ENCODE measurements at places on chromosomes 12 and 14. TPM values are rescaled to one million over a fixed set of nuclear protein-coding genes. Genes with fewer than 3 reads are reported as not detected.
A peak's percentile ranks its signal among the peaks of the same experiment; 100 is the strongest.

The MEG3 gene
- total RNA-seq: not detected

The DENND5B gene
- total RNA-seq: 6.1 TPM

The NOVA1 gene
- total RNA-seq: 0.31 TPM

The NRL gene
- 2.8 TPM for total RNA-seq

The TPH2 gene
- not detected for total RNA-seq

The PLEKHD1 gene
- not detected for total RNA-seq

The DPF3 gene
- total RNA-seq: not detected

The UBE2N gene
- 116 TPM for total RNA-seq

The SELPLG gene
- total RNA-seq: 0.74 TPM

The DDN gene
- 5.2 TPM for total RNA-seq

GRCh38 chr14:65810322-65810721 is 397.8 kb downstream of the FUT8 start:
- no peak for DNase-seq

DNA sequence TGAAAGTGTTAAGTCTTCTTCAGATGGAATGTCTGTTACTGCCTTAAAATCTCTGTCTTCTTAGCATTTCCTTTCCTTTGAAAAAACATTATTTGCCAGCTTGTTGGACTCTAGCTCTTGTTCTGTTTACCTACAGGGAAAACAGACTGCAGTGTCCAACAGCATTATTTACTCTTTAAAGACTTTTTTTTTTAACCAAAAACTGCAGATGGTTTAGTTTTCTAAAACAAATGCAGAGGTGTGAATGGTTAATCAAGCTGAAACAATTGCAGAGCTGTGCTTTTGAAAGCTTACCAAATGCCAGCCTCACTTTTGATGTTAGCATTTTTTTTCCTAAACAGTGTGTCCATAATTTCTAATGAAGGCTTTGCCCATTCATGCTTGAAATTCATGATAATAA is 323.3 kb downstream of the TMEM117 start:
- DNase-seq: peak; percentile 65

DNA sequence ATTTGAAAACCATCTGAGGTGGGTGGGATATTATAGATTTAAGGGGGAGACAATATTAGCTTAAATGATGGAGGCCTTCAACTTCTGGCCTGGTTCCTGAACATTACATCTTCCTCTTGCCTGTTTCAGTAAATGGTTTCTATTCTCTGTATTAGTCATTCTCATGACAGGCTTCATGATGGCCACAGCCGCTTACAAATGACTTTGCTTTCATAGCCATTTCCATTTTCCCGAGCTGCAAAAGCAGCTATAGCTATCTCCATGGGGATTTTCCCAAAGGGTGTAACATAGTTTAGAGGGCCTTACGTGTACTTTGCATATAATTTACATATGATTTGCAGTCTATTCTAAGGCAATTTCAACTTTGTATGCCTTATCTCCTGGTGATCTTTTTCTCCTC is 121.8 kb downstream of the NRXN3 start:
- DNase-seq: no peak

GRCh38 chr14:100748944-100749343 is 22.3 kb downstream of the DLK1 start:
- no peak for DNase-seq

GRCh38 chr12:77102123-77102522 is 36.8 kb upstream of the E2F7 start:
- no peak for DNase-seq

- no peak for DNase-seq
Measured at GRCh38 chr14:75610834-75611233, 32.4 kb downstream of the FLVCR2 start.

DNA sequence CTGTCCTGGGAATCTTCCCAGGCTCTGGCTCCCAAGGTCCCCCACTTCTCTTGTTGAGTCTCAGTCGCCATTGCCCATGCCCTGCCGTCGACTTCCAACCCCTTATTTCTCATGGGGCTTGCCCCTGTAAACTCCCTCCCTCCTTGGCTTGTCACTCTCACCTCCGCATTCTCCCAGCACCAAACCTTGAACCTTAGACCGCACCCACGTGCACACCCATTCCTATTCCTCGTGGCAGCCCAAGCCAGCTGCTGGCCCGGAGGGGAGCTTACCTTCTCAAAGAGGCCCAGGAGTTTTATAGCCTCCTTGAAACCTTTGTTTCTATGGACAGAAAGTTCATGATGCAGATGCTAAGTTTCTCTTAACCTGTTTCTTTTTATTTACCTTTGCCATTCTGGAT is 4.6 kb downstream of the JDP2 start:
- no peak for DNase-seq

GRCh38 chr14:24806061-24806678 is 172.2 kb upstream of the GZMB start:
- peak; percentile 4 for DNase-seq

DNA sequence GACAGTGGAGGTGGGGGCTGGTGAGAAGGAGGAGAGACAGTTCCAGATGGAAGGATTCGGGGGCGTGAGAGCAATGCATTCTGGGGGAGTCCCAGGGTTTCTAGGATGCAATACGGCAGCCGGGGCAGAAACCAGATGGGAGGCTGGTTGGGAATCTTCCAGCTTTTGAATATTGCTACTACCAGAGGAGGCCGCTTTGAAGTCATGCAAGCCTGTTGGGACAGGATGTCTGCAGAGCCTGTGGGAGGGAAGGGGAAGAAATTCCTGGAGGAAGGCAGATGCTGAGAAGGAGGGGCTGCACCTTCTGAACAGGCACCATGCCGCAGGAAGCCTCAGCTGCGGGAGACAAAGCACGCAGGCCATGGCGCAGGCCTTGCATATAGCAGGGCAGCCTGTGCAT is 105.4 kb downstream of the APAF1 start:
- DNase-seq: peak; percentile 33

GRCh38 chr14:100880271-100881101 is 23.0 kb downstream of the RTL1 start:
- peak; percentile 77 for DNase-seq

GRCh38 chr12:16833376-16834015 is 227.5 kb upstream of the LMO3 start:
- no peak for DNase-seq

GRCh38 chr12:65492998-65493912 is 214.8 kb downstream of the MSRB3 start:
- no peak for DNase-seq

- no peak for DNase-seq
Measured at GRCh38 chr14:62745496-62745895, 299.8 kb downstream of the KCNH5 start.

- no peak for DNase-seq
Measured at GRCh38 chr14:26597589-26598080, at the start of gene NOVA1. Gene NOVA1 (minus strand): TSS chr14:26598033. CDS start chr14:26597436, 597 bp downstream.

- DNase-seq: no peak
Measured at GRCh38 chr14:100755649-100756048, 29.0 kb downstream of the DLK1 start.

- DNase-seq: peak; percentile 88
Measured at GRCh38 chr12:130871286-130872178, at the start of gene RAN. Gene RAN (plus strand): TSS chr12:130872066. CDS start chr12:130872594, 528 bp downstream.

DNA sequence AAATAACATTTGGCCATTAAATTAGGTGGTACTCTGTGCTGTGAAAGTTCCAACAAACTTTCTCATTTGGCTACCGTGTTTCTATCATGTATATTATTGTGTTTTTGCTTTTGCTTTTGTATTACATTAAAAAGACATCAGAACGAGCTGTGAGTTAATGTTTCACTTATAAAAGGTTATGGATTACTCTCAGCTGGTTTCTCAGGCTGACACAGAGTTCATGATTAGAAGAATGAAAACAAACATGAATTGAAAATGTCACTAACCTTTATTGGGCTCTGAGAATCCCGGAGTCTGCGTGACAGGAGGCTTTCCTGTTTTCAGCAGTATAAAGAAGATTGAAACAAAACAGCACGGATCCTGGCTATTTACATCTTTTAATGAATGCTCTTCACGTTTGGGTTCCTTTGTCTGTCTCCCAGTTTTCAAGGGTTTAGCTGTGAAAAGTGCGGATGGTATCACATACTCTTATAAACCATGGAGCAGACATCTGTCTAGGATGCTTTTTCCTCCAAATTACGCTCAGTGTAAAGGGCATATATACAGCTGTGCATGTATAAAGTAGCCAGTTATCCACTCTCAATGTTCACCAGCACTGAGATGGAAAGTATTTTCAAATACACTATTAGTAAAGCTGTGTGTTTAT is 153.6 kb downstream of the PTCSC3 start:
- DNase-seq: no peak

DNA sequence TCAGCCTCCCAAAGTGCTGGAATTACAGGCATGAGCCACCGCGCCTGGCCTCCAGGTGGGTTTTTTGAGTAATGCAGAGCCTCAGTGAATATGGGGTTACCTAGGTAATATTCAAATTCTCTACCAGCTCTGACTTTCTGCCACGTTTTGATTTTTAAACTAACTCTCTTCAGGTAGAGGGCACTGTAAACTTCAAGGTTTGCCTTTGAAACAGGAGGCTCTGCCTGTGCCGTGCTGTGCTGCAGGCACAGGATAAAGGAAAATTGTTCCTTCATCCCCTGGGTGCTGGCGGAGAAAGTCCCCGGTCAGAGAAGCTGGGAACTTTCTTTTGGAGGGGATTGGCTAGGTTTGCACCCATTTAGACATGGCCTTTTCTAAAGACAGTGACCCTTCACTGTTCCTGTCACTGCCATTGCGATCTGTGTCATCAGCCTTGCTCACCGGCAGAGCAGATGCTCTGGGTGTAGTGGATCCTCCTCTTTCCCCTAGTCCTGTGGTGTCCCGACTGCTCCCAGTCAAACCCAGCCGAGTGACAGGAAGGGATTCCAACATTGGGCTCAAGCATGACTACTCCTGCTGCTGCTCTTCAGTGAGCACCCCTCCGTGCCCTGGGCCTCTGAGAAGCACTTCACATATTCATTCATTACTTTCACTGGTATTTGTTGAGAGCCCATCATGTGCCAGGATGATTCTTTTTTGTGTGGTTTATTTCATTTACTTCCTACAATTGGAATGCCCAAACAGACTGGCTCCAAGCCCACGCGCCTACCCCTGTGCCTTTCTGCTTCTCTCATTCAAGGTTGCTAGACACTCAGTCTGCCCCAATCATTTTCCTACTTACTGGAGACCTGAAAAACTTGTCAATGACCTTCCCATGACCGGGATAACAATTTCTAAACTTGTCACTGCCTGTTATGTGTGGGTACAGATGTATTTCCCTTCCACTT is 103.6 kb downstream of the TMEM30B start:
- DNase-seq: no peak

DNA sequence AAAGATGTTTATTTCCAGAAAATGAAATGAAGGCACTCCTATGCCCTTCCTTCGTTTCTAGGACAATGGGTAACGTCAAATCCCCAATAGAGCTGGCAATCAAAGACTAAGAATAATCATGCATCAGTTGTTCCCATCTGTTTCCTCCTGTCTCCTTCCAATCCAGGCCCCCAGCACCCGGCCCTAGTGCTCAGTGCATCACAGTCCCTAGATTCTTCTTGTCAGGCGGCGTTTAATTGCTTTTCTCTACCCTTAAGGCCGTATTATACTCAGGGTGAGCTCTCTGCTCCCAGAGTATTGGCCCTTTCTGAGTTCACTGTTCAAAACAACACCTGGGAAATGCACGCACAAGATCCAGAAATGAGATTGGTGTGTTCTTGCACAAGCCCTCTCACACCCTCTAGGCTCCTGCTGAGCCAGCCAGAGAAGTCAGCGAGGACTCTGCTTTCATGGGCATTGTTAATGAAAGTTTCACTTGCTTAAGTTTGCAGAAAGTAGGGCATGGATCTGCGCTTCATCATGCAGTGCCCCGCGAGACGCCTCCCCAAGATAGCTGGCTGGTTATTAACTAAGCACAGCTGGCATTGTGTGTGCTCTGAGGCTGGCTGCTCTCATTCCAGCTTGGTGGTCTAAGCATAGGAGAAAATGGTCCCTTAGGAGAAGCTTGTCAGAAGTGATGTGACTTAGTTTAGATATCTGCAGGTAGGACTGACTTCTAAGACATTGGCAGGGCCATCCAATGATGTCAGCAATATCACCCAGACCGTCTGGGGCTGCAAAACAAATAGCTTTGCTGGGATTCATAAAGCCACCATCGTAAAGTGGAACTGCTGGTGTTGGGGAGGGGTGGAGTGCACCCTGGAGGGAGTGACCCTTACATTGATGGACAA is 28.7 kb downstream of the CRACR2A start:
- DNase-seq: peak; percentile 23

DNA sequence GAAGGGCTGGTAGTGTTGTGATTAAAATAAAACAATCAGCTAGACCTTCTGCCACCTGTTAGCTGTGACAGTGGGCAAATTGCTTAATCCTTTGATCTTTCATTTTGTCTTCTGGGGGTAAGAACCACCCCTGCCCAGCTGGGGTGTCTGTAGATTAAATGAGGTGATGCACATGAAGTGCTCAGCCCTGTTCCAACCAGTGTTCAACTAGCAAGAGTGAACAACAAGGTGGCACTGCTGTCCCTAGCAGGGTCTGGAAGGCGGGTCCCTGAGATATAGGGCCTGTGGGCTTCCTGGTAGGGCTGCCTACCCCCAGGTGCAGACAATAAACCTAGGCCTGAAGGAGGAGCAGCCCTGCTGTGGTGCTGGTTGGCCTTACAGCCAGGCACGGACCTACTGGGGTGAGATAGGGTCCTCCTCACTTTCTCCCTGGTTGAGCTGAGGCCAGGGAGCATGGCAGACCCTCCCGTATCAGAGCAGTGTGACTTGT is 60.6 kb downstream of the ARL6IP4 start:
- DNase-seq: no peak

DNA sequence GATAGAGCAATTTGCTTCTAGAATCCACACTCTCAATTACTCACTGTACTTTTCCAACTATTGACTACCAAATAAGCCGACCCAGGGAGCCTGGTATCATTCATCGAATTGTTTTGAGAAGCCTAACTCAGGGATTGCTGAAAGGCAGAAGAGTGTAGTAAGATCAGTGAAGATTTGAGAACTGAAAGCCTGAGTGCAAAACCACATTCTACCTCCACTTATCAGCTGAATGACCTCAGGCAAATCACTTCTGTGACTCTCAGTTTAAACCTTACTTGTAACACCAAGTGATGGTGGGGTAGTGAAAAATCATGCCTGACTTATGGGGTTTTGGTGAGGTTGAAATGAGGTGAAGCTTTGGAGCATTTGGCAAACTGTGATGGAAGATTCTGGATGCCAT is 126.1 kb upstream of the MAX start:
- no peak for DNase-seq

DNA sequence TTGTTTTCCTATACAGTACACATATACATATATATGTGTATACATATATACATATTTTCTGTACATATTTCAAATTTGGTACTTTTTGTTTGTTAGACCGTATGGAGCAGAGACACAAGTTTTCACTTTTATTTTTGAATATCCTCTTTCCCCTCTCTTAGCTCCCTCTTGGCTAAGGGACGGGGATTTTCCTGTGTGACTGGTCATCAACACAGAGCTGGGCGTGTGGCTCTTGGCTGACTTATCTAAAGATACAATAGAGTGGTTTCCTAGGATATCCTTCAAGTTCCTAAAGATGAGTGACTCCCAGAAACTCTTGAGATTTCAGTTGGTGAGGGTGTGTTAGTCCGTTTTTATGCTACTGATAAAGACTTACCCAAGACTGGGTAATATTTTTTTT is 1404.5 kb upstream of the TMEM132C start:
- DNase-seq: no peak
